GM12865 (cell line): ENCODE measurements at places on chromosomes 3 and 15.

- DNase-seq = no peak
Observed at GRCh38 chr3:17986348-17986816, 244.0 kb upstream of the TBC1D5 start.

GRCh38 chr3:58659051-58659675 lies 7.4 kb downstream of the FAM3D start:
- no peak for DNase-seq

GRCh38 chr3:182527745-182528144 lies 265.6 kb upstream of the ATP11B start:
- no peak for DNase-seq

DNA sequence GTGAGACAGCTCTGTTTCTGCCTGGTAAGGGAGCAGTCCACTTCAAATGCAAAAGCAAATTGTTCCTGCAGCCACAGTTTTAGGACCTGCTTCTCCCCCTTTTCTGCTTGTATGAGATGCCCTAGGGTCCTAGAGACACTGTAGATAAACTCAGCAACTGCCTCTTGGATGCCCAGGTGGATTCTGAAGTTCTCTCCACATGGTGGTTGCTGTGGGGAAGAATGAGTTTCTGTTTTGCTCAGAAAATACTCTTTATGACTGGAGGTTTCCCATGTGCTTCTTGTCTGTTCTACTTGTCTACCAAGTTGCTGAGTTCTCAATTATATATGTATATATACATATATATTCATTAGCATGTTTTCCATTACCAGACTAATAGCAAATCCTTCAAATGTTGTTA lies 5.6 kb upstream of the ZNF80 start:
- DNase-seq = peak; percentile 66

- no peak for DNase-seq
Observed at GRCh38 chr3:140378571-140379340, 299.1 kb upstream of the TRIM42 start.
